ENCODE measurements at places on chromosomes 4 and X.

GRCh38 chrX:122626871-122627270 lies 557.2 kb upstream of the GRIA3 start:
- no peak for DNase-seq

- DNase-seq: no peak
Observed at GRCh38 chr4:21139327-21139726, 439.1 kb downstream of the PACRGL start.

GRCh38 chrX:128020701-128021100 lies 31.5 kb downstream of the ACTRT1 start:
- no peak for DNase-seq

DNA sequence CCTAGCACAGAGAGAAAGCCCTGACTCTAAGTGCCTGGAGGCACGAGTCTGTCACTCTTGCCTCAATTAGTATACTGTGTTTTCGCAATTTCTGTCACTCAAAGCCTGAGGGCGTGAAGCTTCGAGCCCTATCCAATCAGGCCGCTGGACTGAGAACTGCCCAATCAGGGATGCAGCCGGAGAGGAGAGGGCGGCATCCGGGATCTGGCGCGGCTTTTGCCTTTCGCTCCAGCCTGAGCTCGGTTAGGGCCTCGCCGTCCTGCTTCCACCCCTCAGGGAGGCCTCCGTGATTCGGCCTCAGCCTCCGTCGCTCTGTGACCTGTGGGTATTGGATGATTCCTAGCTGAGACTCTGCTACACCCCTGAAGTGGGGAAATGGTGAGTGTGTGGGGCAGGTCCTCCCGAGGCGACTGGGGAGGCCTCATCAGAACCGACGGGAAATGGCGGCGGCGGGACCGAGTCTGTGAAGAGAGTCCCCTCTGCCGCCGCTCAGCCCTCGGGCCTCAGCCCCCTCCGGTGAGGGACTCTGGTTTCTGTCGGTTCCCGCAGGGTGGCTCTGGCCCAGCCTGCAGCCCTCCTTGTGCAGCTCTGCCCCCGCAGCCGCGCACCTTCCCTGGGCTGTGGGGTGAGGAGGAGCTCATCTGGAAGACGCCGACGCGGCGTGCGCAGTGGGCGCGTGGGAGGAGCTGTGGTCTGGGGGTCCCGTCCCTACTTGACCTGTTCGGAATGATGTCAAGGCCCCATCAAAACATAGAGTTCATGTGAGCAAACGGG lies 48.5 kb downstream of the ZNF141 start:
- no peak for DNase-seq

GRCh38 chr4:106116025-106116424 lies 200.0 kb downstream of the TBCK start:
- DNase-seq: no peak

DNA sequence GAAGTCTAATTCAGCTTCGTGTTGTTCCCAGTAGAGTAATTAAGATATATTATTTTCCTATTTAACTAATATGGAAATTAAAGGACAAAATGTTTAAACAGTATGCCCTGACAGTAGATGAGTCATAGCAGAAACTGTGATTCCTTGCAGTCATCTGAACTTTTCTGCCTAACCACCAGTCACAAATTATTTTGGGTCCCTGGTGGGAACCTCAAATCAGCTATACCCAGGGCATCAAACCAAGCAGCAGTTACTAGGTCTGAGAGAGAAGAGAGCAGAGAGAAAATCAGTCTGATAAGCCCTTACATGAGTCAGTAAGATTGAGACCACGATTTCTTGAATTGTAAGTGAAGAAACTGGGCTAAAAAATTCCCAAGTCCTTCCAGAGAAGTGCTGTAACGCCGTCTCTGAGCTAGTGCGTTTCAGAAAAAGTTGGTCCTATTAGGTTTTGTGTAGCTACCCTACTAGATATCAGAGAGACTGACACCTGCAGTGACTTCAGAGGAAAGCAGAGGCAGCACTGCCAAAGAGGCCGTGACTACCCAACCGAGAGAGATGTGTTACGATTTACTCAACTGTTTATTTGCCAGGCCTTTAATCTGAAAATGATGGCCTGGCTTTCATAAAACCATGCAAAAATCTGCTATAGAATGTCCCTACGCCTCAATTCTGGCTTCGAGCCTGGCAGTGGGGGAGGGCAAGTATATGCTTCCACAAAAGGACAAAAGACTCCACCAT lies 21.7 kb upstream of the GPM6A start:
- no peak for DNase-seq

- DNase-seq: no peak
Observed at GRCh38 chr4:143023239-143023918, 161.3 kb upstream of the USP38 start.

DNA sequence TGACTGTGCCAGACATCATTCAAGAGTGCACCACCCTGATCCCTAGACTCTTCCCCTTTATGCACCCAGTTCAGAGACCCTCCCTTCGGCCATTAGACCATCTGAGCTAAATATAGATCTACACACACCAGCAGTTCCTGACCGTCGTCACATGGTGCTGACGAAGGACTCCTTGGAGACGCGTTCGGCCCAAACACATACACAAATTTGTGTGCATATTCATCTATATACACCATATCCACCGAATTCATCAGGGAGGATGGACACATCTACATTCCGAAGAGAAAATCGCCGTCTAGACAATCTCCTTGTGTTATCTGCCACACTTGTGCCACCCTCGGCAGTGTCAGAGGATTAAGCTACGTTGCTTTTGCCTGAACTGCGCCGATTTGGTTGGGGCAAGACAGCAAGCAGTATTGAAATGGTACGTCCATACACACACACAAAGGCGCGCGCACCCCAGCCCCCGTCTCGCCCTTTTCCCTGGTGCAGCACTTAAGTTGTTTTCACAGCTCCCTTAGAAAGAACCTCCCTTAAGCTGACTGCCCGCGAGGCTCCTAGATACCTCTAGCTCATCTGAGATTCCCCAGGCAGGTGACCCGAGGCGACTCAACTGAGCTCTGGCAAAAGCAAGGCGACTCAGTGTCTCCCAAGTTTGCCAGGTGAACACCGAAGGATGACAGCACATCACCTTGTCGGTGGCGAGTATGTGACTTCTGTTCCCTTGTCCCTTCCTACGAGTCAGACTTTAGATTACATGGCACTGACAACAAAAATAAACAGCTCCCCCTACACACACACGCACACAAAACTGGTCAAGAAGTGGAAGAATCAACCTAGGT lies 1.0 kb downstream of the RASGEF1B start:
- DNase-seq: peak; percentile 37
